ENCODE measurements at places on chromosomes 3 and 15. TPM values are rescaled to one million over a fixed set of nuclear protein-coding genes. Genes with fewer than 3 reads are reported as not detected.

- no peak for DNase-seq
Observed at GRCh38 chr3:23314981-23315762, 112.0 kb downstream of the UBE2E2 start.

GRCh38 chr15:63396152-63396928 is 14.7 kb upstream of the CA12 start:
- DNase-seq: no peak

- no peak for DNase-seq
Observed at GRCh38 chr3:152374262-152374990, 105.7 kb downstream of the MBNL1 start.

- DNase-seq: no peak
Observed at GRCh38 chr3:44340058-44340395, 1.5 kb downstream of the TCAIM start.

DNA sequence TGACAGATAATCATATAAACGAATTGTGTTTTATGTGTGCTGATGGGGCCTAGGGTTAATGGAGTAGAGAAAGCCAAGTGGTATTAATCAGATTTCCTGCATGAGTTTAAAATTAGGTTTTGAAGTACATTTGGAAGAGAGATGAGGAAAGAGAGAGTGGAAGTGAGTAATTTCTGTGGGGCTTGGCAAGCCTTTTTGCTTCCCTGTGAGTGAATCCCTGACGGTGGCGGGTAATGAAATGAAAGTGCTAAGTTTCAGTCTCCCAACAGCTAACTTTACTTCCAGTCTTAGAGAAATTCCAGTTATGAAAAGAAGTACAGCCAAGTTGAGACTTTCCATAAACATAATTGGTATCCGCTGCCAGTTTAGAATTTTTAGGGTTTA is 139.4 kb downstream of the BBX start:
- no peak for DNase-seq

GRCh38 chr15:31100738-31101137 is 787 bp downstream of the TRPM1 start:
- no peak for DNase-seq

Gene KBTBD13
- 0.19 TPM for polyA plus RNA-seq

Gene SEMA3G
- 28.5 TPM for polyA plus RNA-seq

Gene RFTN1
- 26.7 TPM for polyA plus RNA-seq

Gene GABRA5
- polyA plus RNA-seq: 0.35 TPM

Gene SLC12A1
- polyA plus RNA-seq: 0.06 TPM

Data from urinary bladder (tissue), 4 donors.